Tongue (tissue), 3 donors: ENCODE measurements at places on chromosomes 1 and 21. TPM values are rescaled to one million over a fixed set of nuclear protein-coding genes. Genes with fewer than 3 reads are reported as not detected.

Gene LCE3E
- not detected for total RNA-seq

Gene CHAF1B
- 2.4 TPM for total RNA-seq

Gene RNU1-1
- under 0.01 TPM for total RNA-seq

Gene FAM72D
- total RNA-seq, result 2.3 TPM

Gene SELENBP1
- 40.3 TPM for total RNA-seq

Gene HCN3
- total RNA-seq, result 1.6 TPM

Gene HOOK1
- 9.6 TPM for total RNA-seq

Gene FYB2
- total RNA-seq, result 0.31 TPM

Gene F13B
- not detected for total RNA-seq

Gene ALG14
- total RNA-seq, result 1.0 TPM

Gene SLAMF8
- 0.92 TPM for total RNA-seq

- peak; percentile 95 for DNase-seq
These were observed at the start of gene PIGV for GRCh38 chr1:26787706-26788514. Gene PIGV (plus strand): TSS chr1:26787950. CDS start chr1:26790816, 2,866 bp downstream.

- DNase-seq, result peak; percentile 29
These were observed 735 bp downstream of the NBL1 start for GRCh38 chr1:19644681-19645410.

DNA sequence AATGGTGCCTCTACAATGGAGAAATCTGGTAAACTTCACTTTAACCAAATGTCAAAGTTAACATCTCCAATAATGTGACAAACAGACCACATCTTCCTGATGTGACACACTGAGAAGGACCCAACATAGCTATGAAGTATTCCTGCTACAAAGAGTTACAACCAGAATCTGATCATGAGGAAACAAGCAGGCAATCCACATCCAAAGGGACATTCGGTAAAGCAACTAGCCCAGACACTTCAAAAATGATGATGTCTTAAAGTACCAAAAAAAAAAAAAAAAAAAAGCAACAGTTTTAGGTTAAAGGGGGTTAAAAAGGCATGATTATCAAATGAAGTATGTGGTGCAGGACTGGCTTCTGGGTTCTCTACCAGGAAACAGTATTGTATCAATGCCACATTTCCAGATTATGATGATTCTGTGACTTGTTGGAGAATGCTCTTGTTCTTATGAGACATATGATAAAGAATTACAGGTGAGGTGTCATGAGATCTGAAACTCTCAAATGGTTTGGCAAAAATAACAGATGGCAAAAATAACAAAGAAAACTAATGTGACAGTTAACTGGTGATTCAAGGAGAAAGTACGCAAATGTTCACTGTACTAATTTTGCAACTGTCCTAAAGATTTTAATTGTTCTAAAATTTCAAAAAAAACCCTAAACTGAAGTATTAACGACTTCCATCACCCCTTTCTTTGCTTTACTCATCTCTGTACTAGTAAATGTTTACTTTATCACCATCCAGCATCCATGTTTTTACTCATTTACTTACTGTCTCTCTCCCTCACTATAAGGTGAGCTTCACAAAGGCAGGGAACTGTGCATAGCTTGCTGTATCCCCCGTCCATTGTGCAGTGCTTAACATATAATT lies 2.8 kb downstream of the CD58 start:
- no peak for DNase-seq

- no peak for DNase-seq
These were observed 10.3 kb downstream of the KIAA0040 start for GRCh38 chr1:175182201-175182746.

- no peak for DNase-seq
These were observed 187.7 kb upstream of the RNPC3 start for GRCh38 chr1:103337779-103338178.

GRCh38 chr1:77024500-77024899 lies 157.2 kb downstream of the ST6GALNAC5 start:
- DNase-seq, result no peak

DNA sequence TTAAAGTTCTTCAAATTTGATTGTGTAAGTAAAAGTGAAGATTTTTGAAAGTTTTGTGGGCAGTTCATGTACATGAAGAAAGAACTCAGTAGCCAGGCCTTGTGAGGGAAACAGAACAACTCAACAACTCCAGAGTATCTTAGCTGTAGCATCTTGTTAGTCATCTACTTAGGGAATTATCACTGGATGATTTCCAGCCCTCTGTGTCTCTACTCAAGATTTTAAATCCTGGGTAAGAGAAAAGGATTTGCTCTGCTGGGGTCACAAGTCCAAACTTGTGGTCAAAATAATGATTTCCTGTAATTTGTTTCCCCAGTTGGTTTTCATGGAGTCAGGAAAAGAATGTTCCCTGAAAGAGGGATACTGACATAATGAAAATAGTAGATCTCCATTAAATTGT lies 8.2 kb downstream of the OR10T2 start:
- no peak for DNase-seq

- DNase-seq, result peak; percentile 31
These were observed 106.7 kb upstream of the GNG12 start for GRCh38 chr1:67939942-67940341.

GRCh38 chr1:79363430-79363829 lies 356.9 kb upstream of the ADGRL4 start:
- DNase-seq, result peak; percentile 17

DNA sequence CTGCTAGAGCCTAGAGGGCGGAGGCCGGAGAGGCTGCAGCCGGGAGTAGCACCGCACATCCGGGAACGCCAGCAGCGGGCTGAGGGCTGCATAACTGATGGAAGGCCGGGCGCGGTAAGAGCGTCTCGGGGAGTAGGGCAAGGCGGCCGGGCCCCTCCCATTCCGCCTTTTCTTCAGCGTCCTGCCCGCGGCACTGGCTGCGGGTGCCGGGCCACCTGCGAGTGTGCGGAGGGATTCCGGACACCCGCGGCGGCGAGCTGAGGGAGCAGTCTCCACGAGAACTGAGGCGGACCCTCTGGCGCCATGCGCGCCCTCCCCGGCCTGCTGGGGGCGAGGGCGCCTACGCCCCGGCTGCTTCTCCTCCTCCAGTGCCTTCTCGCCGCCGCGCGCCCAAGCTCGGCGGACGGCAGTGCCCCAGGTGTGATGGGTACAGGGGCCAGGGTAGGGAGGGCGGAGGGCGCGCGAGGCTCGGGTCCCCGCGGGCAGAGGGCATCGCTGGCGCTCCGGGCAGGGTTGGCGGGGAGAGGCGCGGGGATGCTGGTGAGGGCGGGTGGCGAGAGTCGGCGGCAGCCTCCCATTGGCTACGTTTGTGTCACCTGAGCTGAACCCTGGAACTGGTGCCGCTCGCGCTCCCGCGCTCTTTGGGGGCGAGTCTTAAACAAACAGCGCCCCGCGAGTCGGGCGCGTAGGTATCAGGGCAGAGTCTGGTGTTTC lies 334.4 kb downstream of the SRGAP2C start:
- peak; percentile 55 for DNase-seq

DNA sequence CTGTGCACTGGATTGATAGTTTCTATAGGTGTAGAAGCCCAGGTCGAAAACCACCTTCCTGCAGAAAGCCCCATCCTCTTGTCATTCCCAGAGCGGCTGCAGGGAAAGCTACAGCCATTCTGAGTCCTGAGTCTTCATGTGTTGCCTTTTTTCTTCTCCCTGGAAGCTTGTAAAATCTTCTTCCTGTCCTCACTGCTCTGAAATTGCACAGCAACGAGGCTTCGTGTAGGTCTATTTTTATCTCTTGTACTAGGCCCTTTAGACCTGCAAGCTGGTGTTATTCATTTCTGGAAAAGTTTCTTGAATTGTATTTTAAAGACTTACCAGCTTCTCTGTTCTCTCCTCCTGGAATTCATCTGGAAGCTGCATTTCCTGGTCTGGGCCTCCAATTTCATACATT lies 44.2 kb upstream of the ETS2 start:
- DNase-seq, result no peak

GRCh38 chr1:61076728-61077675 lies 5.4 kb upstream of the NFIA start:
- peak; percentile 97 for DNase-seq

DNA sequence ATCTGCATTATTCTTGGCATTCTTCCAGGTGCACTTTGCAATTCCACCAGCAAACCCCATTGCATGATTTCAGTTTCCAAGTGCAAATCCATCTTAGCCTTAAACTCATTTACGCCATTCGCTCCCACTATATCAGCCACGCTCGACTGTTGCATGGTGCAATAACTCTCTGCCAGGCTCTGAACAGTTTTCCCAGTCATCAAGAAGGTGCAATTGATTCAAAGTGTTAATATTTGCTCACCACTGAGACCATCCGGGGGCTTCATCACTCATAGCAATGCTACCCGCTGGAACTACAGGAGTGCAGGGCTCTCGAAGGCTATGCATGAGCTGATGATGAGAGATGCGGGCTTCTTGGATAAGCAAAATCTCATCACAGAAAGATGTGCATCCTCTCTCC lies 488.2 kb downstream of the OMA1 start:
- no peak for DNase-seq

DNA sequence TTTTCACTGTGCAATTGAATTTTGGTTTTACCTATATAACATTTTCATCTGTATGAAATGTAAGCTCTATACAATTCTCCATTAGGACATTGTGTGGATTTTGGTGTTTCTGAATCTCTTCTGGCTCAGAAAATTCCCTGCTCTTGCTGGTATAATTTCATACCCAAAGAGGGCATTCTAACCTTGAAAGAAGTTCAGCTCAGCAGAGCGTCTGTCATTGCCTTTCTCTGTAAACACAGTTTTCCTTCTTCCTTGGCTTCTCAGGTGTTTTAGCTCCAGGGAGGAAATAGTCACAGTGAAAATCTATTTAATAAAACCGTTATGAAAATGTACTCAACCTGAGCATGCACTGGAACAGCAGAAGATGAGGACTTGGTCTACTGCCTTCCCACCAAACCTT lies 16.0 kb downstream of the DISC1 start:
- no peak for DNase-seq

- no peak for DNase-seq
These were observed 121.4 kb downstream of the MRPL39 start for GRCh38 chr21:25485914-25486313.

- no peak for DNase-seq
These were observed 2.5 kb downstream of the LBR start for GRCh38 chr1:225425201-225425786.

DNA sequence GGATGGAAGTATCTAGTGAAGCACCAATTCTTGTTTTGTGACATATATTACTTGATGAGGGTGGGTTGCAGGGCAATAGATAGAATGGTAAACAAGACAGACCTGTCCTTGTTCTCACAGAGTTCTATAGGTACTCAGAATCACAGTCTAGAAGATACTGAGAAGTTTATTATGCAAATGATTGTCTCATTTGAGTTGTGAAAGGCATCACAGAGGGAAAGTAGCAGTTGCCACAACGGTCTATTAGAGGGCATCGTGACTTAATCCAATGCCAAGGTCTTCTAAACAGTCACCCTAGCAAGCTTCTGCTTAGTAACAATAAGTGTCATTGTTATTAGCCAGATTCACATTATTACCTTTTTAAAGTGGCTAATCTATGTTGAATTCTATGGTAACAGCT lies 574.8 kb upstream of the ZRANB2 start:
- no peak for DNase-seq

- DNase-seq, result peak; percentile 74
These were observed 290.4 kb downstream of the KCNT2 start for GRCh38 chr1:196317535-196318522.

DNA sequence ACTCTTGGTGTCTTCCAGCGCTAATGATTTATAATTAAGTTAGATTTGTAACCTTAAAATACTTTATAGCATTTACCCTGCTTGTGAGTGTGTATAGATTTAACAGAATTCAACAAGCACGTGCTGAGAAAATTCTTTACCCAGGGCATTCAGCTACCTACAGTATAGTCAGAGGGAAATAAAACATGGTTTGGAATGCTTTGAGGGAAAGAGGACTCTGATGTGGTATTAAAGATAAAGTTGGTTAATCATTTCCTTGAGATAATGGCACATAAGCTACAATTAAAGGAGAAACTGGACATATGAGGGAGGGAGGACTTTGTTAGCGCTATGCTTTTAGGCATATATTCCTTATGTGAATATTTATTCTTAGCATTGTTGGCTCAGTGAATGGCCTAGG lies 26.4 kb upstream of the IL12RB2 start:
- no peak for DNase-seq

DNA sequence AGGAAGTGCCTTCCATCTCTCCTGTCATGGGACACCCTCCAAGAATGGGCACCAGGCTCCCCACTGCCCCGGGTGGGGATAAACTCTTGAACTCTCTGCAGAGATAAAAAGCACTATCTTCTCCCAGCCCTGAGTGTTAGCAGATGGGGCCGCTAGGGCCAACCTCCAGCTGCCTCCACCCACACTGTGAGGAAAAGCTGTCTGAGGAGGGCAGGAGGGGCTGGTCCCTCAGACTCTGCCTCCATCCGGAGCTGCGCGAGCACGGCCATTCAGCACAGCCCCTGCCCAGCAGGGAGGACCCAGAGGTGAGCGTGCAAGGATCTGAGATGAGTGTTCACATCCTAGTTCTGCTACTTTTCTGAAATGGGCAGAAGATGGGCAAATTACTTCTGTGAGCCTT lies 51.8 kb upstream of the TRABD2B start:
- DNase-seq, result no peak

DNA sequence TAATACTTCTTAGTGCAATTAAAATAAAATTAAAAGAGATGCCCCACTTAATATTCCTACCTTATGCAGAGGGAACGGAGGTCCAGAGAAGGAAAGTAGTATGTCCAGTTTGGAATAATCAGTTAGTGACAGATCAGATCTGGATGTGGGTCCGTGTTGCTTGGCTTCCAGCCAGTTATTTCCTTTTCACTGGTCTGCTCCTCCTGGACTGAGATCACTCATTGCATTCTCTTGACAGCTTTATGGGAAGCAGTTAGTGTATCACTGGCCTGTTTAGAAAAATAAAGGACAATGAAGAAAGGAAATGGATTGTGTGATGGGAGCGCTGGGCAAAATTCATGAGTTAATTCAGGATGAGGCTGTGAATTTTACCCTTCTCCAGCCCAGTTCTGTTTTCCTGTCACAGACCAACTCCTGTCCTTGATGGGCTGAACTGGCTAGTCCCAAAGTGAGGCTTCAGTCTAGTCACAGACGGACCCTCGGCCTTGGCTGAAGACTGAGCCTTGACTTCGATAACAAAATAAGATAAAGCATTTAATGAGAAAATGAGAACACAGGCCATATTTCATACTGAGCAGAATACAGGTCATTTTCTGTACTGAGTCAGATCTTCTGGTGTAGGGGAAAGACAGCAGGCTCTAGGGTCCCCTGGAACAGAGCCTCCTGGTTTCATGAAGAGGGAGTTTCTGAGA lies 85.2 kb upstream of the TRABD2B start:
- DNase-seq, result no peak

GRCh38 chr1:206422525-206422924 lies 47.8 kb upstream of the IKBKE start:
- no peak for DNase-seq

GRCh38 chr1:81310250-81310649 lies 490.5 kb upstream of the ADGRL2 start:
- no peak for DNase-seq

GRCh38 chr21:45415943-45416611 lies 11.1 kb downstream of the COL18A1 start:
- DNase-seq, result no peak

GRCh38 chr1:163399976-163400601 lies 78.3 kb downstream of the NUF2 start:
- peak; percentile 57 for DNase-seq

DNA sequence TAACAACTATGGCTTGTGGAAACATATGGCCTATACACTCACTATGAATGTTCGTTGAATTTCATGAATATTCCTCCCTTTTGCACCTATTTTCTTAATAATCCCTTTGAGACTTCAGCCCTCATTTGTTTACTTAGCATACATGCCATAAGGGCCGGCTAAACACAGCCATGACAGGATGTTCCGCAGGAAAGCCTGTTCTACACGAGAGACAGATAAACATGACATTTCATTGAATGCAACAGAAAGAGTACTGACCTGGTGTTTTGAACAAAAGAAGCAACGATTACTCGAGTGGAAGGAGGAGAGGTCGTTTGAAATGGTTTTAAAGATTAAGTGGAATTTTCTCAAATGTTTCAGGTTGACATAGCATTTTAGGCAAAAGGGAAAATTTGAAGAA lies 459.5 kb upstream of the CXADR start:
- no peak for DNase-seq
